ENCODE measurements at places on chromosomes 6 and 20.

DNA sequence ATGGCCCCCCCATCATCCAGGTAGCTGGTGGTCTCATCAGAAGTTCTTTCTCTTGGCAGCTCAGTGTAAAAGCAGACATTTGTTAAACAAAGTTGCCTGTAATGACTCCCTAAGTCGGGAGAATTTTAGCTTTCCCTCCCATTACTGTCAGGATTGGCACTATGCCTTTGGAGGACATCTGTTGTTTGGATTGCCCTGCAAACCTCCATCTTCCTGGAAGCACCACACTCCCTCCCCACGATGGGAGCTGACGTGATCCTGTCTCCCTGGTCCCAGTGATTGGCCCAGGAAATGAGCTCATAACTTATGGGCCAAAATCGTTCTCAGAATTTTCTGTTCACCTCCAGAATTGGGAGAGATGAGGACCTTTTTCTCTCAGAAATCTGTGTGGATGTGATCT is 42.6 kb upstream of the CNR1 start:
- DNase-seq, result no peak

- no peak for DNase-seq
These were observed 3.7 kb downstream of the TNFAIP3 start for GRCh38 chr6:137870744-137871247.

DNA sequence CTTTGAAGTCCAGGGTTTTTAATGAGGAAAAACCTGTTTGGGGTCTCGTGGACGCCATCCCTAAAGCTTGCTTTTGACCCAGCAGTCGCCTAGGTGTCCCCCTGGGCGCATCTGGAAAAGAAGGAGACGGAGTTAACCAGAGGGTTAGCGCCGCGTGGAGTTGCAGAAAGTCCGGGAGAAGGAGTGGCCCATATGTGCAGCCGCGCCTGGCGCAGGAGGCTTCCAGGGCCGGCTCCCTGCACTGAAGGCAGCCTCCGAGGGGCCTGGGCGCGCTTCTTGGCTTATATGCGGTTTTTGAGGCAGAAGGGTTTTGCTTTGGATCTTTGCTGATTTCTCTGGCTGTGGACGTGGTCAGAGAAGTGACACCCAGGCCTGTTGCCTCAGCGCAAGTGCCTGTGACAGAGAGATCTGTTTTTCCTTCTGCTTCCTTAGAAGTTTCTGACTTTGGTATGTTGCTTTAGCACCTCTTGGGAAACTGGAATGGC is 987 bp downstream of the TMEM181 start:
- no peak for DNase-seq

DNA sequence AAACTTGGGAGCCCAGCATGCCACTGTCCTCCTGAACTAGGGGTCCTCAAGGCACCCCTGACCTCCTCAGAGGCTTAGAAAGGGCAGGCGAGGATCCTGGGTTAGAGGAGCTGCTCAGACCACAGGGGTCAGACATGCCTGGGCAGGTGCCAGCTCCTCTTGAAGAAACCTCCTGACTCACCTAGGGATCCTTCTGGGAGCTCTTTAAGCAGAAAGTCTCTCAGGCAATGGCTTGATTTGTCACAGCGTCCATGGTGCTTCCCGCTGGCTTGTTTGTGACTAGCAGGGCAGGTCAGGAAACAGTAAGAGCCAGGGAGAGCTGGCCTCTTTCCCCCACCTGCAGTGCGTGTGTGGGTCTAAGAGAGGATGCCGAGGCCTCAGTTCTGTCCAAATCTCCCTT is 174.5 kb upstream of the SNX9 start:
- DNase-seq, result no peak

DNA sequence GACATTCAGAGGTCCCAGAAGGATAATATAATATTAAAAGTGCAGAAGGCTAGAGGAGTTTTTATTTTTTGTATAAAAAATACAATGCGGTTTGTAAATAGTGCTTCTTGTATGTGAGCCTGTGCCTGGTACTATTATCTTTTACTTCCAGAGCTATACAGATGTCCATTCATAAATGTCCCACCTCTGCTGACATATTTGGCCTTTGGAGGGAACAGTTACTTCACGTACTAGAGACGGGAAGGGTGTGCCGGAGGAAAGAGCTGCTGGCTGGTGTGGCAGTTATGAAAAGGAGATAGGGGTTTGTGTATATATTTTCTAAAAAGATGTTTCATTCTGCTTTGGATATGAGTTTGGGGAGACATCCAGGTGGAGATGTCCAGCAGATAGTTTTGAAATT is 8.8 kb downstream of the CD109 start:
- no peak for DNase-seq

DNA sequence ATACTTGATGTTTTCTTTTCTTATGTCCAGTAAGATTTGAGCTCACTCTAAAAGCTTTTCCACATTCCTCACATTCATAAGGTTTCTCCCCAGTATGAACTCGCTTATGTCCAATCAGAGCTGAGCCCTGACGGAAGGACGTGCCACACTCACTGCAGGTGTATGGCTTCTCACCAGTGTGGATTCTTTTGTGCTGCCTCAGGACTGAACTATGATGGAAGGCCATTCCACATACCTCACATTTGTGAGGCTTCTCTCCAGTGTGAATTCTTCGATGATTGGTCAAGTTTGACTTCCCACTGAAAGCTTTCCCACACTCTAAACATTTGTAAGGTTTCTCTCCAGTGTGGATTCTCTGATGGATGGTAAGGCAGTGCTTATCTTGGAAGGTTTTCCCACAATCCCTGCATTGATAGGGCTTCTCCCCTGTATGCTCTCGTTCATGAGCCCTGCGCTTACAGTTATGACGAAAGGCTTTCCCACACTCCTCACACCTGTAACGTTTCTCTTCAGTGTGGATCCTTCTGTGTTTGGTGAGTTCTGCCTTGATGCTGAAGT is 9.9 kb downstream of the ZNF311 start:
- DNase-seq, result no peak

- no peak for DNase-seq
These were observed 115.5 kb downstream of the CCDC170 start for GRCh38 chr6:151609146-151609902.

- DNase-seq, result no peak
These were observed 5.7 kb downstream of the TUBB2A start for GRCh38 chr6:3151691-3152090.

GRCh38 chr6:111050261-111051023 is 36.9 kb upstream of the SLC16A10 start:
- no peak for DNase-seq

DNA sequence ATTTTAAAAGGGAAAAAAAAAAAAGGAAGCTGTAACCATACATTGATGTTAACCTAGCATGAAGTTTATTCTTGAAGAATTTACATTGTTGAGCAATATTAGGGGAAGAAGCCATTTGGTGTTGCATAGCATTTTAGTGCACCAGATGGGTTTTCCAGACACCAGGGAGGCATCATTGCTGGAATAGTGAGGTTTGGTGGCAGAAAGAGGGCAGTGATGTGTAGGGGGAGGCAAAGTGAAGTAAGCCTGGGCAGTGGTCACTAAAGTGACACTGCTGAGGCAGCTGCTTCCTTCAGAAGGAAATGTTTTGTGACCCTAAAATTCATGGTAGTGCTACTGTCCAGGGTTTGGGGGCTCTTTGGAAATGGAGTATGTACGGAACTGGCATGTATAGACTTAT is 2.6 kb downstream of the TOMM6 start:
- no peak for DNase-seq

- DNase-seq, result no peak
These were observed 48.7 kb downstream of the KCTD20 start for GRCh38 chr6:36491378-36491965.

- DNase-seq, result no peak
These were observed 222.4 kb downstream of the TSHZ2 start for GRCh38 chr20:53194306-53195290.

DNA sequence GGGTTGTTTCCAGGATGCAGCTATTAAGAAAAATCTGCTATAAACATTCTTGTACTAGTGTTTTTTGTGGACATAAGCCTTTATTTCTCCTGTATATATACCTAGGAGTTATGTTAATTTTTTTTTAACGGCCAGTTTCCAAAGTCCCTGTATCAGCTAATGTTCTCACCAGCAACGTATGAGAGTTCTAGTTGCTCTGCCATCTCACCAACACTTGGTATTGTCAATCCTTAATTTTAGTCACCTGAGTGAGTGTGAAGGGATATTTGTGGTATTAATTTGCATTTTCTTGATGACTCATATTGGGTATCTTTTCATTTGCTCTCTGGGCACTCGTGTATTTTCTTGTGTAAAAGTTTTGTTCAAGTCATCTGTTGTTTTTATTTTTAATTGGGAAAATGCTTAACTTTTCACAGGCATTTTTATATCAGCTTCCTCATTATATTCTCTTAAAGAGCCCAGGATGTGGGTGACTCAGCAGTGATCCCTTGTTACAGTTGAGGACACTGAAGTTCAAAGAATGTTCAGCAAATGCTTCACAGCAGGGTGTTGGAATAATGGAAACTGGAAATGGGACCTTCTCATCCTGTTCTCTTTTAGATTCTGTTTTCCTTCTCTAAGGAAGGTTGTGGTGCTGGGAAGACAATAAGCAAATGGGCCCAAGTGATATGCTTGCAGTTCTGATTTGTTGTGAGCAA is 211.7 kb upstream of the PRND start:
- no peak for DNase-seq

GRCh38 chr6:104595311-104595820 is 264.4 kb downstream of the HACE1 start:
- no peak for DNase-seq

GRCh38 chr6:157708933-157709332 is 114.1 kb upstream of the SNX9 start:
- DNase-seq, result no peak

- DNase-seq, result no peak
These were observed 74.5 kb downstream of the PDE10A start for GRCh38 chr6:165588515-165588914.

DNA sequence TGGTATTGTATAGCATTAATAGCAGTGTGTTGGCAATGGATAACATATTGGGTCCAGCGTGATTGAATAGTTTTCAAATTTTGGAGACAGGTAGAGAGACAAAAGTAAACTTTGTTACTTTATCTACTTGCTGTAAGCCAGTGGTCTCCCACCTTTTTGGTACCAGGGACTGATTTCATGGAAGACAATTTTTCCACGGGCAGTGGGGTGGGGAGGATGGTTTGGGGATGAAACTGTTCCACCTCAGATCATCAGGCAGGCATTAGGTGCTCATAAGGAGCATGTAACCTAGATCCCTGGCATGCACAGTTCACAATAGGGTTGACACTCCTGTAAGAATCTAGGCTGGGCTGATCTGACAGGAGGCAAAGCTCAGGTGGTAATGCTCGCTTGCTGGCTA is 14.6 kb upstream of the PROKR2 start:
- no peak for DNase-seq

DNA sequence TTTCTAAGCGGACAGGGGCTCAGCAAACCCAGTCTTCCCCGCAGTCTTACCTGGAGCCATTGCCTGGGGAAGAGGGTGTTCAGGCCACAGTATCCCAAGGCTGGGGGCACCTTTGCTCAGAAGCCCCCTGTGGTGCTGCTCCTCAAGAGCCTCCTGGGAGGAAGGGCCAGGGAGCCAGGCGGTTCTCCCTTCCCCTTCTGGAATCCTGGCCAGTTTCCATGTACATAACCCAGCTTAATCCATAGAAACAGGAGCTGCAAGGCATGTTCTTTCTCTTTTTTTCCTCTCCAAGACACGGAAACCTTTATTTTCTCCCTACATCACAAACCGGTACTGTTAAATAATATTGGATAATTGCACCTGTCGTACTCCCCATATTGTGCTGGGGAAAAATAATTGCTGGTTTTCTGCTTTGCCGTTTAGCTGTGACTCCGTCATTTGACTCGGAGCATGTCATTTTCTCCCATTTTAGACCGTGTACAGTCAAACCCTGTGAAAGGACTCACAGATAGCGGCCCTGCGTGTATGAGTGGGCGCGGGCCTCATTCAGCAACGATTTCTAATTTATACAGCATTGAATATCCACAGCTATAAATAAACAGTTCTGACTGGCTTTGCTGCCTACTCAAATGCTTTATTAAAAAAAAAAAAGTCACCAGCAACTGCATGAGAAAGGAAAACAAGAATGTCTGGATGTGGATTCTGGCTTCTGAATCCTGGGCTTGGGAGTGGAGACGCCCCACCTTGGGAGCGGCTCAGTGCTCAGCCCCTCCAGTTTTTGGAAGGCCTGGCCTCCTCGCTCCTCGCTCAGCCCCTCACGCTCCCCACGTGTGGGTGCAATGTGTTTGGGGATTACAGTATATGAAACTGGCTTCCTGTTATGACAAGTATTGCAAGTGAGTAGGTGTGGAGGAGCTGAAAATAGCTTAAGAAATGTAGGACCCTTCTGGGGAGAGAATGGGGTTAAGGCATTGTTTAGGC is 67.3 kb downstream of the ADTRP start:
- DNase-seq, result no peak

DNA sequence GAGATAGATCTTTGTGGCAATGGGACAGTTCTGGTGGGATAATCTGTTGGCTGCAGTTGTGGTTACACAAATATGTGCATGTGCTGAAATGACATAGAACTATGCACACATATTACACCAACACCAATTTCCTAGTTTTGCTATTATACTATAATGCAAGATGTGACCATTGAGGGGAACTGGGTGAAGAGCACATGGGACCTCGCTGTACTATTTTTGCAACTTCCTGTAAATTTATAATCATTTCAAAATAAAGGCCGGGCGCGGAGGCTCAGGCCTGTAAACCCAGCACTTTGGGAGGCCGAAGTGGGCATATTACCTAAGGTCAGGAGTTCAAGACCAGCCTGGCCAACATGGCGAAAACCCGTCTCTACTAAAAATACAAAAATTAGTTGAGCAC is 8.7 kb downstream of the ARMC12 start:
- no peak for DNase-seq

- DNase-seq, result no peak
These were observed 186.2 kb downstream of the GPX5 start for GRCh38 chr6:28711788-28712341.

- no peak for DNase-seq
These were observed 48.5 kb downstream of the STK4 start for GRCh38 chr20:45014671-45015415.

DNA sequence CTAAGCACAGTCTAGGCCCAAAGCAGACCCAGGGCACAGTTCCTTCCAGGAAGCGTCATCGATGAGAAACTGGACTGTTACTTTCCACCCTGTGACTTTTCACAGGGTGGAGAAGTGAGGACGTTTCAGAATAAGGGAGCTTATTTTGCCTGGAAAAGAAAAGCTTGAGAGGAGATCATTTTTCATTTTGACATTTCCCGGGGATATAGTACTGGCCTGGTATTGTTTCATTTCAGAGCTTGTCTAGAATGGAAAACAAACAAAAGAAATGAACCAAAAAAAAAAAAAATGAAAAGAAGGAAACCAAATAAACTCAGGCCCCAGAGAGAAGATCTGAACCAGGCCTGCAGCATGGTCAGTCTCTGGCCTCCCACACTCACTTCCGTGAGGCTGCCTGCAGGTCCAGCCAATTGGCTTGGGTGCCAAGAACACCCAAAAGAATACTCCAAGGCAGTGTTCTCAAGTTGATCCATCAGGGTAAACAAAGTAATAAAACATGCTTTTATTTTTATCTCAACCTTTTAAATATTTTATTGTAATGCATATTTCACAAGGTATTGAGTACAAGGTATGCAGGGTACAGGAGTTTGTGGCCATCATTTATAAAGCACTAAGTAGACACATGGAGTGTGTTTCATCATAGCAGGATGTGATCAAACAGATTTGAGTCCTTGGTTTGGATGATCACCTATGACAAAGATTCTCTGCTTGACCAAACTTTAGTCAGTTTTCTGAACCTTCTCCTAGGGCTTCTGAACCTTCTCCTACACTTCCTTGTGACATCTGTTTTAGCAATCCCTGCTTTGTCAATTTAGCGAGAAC is 176.9 kb upstream of the GGTLC1 start:
- no peak for DNase-seq

Data from activated CD4-positive, alpha-beta T cell treated with anti-CD3 and anti-CD28 coated beads for 24 hours (primary cell).